ENCODE measurements at places on chromosomes 6 and 20.

GRCh38 chr20:20331817-20332216, 36.1 kb upstream of the INSM1 start:
- no peak for DNase-seq

GRCh38 chr6:35190306-35190705, 23.4 kb upstream of the SCUBE3 start:
- no peak for DNase-seq

GRCh38 chr20:63205896-63206295, 10.0 kb downstream of the YTHDF1 start:
- DNase-seq: no peak

DNA sequence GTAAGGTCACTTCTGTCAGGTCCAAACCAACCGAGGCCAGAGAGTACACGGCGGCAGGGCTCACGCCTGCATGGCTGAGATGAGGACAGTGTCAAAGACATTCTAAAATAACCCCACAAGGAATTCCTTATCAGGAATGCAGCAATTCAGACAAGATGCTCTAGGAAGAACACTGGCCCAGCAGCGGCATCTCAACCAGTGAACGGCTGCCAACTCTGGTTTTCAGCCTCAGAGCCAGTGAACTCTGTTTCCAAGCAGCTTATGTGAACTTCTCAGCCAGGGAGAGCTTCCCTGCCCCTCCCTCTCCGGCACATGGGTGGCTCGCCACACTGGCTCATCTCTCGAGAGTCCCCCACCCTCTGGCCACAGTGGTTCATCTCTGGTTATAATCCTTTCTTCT, 36.9 kb downstream of the KCNQ2 start:
- DNase-seq: no peak

- DNase-seq: no peak
These were observed 377.8 kb downstream of the UTRN start for GRCh38 chr6:144662812-144663365.
